C1 segment of cervical spinal cord (tissue), 14 donors: ENCODE measurements at places on chromosomes 1 and 21.

DNA sequence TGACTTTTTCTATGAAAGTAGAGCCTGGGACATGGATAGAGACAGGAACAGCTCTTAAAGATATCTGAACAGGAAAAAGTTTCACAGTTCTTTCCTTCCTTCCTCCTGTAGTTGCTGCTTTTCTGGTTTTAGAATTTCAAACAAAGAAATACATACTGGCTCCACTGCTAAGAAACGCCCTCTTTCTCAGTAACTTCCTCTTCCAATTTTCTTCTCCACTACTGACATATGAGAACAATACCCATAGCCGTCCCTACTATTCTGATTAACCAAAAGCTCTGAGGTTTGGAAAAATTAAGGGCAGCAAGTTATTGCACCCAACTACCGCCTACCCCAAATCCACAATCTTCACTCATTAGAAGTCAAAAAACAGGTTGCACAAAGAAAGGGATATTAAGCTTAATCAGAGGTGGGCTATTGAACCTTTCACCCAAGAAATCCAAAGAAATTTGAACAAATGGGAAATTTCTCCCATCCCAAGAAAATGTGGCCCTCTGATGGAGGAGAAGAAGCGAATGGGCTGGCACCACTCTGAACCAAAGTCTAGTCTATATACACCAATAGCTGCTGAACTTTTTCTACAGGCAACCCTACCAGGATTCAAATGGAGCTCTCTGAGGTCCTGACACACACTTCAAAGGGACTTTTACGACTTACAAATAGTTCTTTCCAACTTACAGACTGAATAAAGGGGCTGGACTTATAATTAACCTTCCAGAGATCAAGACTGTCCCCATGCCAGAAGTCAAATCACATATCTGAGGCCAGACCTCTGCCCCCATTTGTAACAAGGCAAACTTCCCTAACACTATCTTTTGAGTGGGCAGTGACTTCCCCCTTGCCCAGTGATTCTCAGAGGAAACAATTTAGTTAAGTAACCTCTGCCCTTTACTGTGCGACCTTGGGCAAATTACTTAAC is 1.7 kb downstream of the WASF2 start:
- no peak for DNase-seq

GRCh38 chr1:165144757-165145397 is 211.6 kb downstream of the LMX1A start:
- peak; percentile 9 for DNase-seq

GRCh38 chr1:167057241-167057688 is 32.9 kb downstream of the GPA33 start:
- DNase-seq: no peak

DNA sequence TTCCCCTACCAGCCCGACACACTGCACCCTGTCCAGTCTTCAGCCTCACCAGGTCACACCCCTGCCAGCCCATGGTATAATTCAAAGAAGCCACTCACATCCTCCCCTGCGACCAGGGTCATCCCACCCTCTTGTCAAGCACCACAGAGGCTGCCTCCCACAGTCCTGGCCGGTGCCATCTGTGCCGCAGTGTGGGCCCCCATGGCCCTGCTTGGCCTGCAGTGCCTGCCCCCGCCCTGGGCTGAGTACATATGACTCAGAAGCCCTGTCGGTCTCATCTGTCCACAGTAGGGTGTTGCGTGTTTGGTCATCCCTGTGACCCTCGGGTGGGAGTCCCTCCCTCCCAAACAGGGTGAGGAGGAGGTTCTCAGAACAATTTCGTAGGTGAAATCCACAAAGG is 190.8 kb upstream of the AJAP1 start:
- DNase-seq: no peak

- no peak for DNase-seq
Measured at GRCh38 chr1:31551208-31551607, 25.1 kb upstream of the TINAGL1 start.
